ENCODE measurements at places on chromosomes 11 and 22.

- DNase-seq = no peak
These were observed 54.2 kb downstream of the IRAG1 start for GRCh38 chr11:10639350-10639749.

DNA sequence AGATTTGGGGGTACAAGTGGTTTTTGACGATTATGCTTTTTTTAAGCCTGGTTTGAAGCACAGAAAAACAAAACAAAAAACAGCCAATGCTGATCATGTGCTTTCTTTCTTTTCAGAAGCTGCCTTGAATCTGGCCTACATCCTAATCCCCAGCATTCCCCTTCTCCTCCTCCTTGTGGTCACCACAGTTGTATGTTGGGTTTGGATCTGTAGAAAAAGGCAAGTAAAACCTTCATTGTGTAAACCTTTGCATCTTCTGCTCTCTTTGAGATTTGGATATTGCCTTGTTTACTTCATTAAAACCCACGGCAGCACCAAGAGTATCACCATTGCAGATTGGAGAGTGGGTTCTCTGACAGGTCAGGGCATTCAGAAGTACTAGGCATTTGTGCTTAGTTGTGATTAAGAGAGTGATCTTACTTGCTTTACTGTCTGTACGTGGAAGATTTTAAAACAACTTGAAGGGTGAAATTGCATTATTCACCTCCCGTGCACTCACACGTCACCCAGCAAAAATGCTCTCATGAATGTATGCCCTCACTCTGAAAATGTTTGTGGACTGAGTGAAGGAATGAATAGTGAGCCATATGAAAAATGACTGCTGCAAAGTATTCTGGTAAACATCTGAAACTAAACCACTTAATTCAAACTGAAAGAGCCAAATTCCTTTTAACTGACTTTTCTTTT, 17.0 kb downstream of the LAYN start:
- DNase-seq = peak; percentile 87

GRCh38 chr11:3781423-3781822, 15.9 kb downstream of the NUP98 start:
- DNase-seq = no peak

- DNase-seq = no peak
These were observed 39.6 kb upstream of the HORMAD2 start for GRCh38 chr22:30040499-30041260.

DNA sequence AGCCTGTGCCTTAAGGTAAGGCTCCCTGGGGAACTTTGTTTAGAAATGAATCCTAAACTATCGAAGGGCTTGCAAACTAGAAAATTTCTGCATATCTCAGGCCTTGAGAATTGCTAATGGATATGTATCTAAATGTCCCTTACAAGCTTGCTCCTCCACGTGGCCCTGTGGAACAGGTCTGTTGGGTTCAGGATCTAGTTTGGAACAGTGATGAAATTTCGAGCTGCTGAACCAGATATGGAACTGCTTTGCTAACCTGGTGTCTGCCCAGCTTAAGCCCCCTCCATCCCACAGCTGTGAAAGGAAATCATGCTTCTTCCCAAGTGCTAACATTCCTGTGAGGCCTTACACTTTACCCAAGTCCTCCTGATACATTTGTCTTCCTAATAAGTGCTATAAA, 11.6 kb downstream of the SREBF2 start:
- no peak for DNase-seq

- no peak for DNase-seq
These were observed 28.2 kb upstream of the SLC22A12 start for GRCh38 chr11:64562723-64563351.

- DNase-seq = no peak
These were observed 24.8 kb upstream of the RCE1 start for GRCh38 chr11:66818231-66818955.

GRCh38 chr22:40121461-40121860, 56.3 kb upstream of the TNRC6B start:
- DNase-seq = no peak

GRCh38 chr22:48185071-48186055, 1422.9 kb downstream of the TBC1D22A start:
- DNase-seq = no peak

DNA sequence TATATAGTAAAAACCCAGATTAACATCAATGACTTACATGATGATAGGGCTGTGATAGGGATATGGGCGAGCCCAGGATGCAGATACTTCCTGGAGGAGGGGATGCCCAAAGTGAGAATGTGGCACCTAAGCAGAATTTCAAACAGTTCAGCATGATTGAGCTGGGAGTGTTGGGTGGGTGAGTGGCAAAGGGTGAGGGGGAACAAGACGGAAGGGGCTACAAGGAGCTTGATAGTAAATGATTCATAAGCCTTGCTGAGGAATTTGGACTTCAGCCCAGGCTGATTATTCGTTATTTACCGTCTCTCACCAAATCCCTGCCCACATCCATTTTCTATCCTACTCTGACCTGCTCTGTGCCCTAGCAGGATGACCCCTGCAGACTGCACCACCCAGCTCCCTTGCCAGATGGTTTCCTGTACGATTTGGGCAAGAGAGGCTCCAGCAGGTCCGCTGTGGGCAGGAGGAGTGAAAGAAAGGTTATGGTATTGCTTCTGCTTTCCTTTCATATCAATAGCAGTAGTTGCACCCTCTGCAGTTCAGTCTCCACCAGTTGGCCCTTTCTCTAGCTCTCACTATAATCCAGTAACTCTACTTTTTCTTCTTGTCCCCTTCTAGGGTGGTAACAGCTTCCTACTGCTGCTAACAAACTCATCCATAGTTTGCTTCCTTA, 30.3 kb upstream of the SIK2 start:
- DNase-seq = peak; percentile 44

GRCh38 chr11:46649180-46649738, 31.9 kb downstream of the ATG13 start:
- DNase-seq = peak; percentile 83

- no peak for DNase-seq
These were observed 81.1 kb upstream of the CHRM4 start for GRCh38 chr11:46472662-46472994.

DNA sequence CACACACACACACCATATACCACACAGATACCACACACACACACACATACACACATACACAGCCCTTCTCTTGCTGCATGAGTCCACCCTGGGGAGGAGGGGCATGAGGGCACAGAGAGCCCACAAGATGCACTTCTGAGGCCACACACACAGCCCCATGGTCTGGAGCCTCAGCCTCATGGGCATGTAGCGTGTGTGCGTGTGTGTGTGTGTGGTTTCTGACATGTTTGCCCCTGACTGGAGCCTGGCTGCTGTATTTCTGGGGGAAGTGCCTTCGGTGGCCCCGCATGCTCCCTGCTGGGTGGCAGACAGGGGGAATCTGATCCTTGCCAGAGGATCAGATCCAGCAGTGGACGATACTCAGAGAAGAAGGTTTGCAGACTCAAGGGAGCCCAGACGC, 97.0 kb upstream of the PRR5 start:
- no peak for DNase-seq

- no peak for DNase-seq
These were observed 3.7 kb upstream of the PACSIN2 start for GRCh38 chr22:43018615-43019014.

DNA sequence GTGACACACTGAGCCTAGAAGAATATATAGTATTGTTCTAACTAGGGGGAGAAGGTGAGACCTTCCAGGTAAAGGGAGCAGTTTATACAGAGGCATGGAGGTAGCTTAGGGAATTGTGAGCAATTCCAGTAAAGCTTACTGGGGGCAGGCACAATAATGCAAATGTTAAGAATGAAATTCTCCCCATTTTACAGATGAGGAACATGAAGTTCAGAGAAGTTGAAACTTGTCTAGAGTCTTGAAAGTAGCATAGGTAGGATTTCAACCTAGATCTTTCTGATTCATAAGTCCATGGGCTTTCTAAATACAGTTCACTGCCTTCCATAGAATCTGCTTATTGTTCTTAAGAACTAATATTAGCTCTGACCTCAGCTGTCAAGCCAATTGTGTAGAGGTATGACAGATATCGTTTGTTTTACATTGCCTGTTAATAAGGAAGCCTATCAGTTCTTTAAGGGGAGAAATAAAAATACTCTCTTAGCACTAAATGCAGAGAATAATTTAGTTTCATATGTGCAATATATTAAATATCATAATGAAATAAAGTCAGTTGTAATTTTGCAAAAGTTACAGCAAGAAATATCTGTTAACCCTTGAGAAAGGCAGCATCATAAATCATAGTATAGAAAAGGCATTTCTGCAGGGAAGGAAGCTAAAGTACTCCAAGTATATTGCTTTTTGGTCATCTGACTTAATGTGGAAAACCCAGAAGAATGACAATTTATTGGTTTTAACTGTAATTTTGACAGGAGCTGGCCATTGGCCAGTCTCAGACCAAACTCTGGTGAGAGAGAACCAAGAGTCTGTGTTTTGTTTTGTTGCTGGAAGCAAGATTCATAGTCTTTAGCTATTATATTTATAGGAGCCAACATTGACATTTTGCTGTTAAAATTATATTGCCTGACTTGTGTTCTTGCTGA, 181.8 kb downstream of the UVRAG start:
- DNase-seq = peak; percentile 14

DNA sequence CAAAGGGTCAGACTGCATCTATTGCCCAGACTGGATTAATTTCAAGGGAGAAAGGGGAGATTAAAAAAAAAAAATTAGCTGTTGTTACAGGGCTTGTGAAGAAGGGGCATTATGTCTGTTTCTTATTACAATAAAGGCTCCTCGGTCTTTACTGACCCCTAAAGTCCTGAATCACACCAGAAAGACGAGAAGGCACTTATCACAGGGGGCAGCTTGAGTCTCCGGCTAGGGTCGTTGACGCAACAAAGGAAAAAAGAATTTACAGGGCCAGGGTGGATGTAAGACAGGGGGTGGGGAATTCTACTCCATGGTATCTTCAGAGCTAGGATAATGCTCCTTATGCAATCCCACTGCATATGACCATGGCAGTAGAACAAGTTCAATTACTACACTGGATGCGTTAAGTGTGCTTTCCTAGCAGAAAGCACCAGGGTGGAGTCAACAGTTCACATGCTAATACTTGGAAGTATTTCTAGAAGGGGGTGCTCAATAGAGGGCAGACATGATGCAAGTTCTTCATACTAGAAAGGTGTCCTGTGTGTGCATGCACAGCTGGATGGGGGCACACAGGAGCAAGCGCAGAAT, 16.5 kb downstream of the DDX17 start:
- DNase-seq = no peak

DNA sequence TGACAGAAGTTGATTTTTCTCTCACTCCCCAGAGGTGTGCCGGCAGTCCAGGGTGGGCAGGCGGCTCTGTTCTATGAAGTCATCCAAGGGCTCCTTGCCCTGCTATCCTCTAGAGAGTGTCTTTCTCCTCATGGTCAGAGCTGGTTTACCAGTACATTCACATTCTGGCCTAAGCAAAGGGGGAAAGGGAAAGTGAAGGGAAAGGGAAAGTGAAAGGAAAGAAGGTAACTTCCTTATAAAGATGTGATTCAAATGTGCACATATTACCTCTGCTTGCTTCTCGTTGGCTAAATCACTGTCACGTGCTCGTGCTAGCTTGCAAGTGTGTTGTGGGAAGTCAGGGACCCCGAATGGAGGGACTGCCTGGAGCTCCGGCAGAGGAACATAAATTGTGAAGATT, 2.9 kb upstream of the HTATIP2 start:
- DNase-seq = no peak

- no peak for DNase-seq
These were observed 9.1 kb upstream of the CCDC88B start for GRCh38 chr11:64330888-64331287.

DNA sequence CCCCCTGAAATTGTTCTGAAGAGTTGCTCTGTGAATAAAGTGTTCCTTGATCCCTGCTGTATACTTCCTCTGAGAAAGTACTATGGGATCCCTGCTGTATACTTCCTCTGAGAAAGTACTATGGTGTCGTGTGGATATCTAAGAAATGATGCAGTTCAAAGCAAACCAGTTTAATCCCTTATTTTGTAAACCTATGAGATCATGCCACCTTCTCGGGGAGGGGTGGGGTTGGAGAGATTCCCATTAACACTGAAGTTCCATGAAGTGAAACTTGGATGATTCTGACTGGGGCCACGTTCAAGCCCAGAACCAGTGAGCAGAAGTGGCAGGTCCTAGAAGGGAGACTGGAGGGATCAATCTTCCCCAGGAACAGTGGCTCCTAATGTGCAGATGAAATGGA, 13.0 kb upstream of the TP53AIP1 start:
- DNase-seq = no peak

DNA sequence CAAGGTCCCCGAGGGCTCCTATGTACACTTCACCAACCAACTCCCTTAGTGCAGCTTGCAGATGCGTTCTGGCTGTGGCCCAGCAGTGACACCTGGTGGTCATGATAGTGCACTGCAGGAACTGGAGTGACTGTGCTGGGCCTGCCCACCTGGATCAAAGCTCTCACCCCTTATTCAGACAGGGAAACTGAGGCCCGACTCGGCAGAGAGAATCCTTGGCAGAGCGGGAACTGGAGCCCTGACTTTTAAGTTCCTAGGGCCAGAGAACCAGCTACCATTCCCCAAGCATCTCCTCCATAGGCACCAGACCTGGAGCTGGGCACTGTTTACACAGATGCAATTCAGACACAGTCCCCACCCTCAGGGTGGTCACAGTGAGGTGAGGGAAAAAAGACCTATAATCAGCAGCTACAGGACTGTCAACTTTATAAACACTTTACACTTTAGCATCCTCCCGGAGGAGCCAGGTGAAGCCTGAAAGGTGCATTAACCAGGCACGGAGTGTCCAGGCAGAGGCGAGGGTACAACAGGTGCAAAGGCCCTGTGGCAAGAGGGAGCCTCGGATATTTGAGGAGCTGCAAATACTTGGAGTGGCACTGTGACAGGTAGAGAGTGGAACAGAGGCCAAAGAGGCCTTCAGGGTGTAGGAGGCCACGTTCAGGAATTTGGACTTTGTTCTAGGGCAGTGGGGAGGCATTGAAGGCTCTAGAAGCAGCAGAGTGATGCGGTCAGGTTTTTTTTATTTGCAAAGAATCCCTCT, 22.0 kb downstream of the RHBDD3 start:
- peak; percentile 67 for DNase-seq

DNA sequence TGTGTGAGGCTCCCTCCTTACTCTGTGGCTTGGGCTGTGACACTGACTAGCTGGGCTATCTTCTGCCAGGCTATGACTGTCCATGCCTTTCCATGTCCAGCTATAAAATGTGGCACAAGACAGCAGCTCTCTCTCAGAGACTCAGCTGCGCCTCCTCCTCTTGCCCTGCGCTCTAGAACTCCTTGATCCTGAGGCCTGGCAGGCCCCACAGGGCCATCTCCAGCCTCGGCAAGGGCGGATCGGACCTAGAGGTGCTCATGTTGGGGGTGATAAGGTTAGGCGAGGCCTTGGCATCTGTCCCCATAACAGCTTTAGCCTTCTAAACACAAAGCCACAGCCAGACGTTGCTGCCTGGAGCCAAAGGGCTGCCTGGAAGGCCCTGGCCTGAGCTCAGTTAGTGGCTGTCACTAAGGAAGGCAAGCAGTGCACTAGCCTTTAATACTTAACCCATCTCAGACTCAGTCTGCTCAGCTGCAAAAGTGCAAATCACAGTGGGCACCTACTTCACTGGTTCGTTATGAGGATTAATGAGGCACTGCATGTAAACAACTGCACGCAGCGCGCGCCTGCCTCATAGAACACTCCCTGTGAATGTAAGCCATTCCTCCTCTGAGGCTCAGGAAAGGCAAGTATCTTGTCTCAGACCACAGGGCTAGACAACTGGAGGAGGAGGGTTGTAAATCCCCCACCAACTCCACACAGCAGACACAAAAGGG, 1.2 kb downstream of the GUCD1 start:
- DNase-seq = no peak
